ENCODE measurements at places on chromosomes 2 and 18.

- no peak for DNase-seq
Measured at GRCh38 chr2:1068822-1069221, 118.2 kb downstream of the SNTG2 start.

DNA sequence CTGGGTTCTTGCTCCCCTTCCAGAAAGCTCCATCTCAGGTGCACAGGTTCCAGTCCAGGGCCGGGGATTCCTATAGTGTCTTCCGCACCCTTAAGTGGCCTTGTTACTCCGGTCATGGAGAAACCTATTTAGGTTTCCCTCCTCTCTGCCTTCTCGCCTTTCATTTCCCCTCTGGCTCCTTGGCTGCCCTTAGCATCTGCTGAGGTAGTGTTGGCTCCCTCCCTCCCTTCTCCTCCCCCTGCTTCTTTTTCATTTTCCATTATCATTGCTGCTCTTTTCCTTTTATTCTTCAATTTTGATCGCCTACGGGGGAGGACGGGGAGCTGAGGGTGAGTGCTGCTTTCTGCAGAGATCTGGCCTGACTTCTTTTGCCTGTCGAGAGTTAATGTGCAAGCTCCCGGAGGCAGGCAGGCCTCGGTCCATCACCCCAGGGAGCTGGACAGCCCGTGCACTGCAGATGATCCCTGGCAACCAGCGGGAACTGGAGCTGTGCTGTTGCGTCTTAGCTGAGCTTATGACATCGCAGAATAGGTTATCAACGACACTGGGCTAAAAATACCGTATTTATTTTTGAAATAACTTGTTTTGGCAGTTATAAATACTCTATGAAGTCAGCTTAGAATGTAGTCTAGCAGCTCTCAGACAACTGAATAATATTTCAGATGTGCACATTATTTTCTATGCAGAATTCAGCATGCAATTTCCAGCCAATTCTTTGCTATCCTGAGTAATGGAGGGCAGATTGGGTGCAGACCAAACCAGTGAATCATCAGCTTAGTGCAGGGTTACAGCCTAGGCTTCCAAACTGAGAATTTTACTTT, 141.9 kb downstream of the SLC4A3 start:
- peak; percentile 46 for DNase-seq

GRCh38 chr2:139813340-139813739, 1033.2 kb upstream of the NXPH2 start:
- DNase-seq: no peak

- DNase-seq: no peak
Measured at GRCh38 chr2:128036748-128037607, 9.1 kb upstream of the SAP130 start.

- DNase-seq: peak; percentile 89
Measured at GRCh38 chr2:8543383-8544170, 138.3 kb upstream of the ID2 start.

GRCh38 chr2:175688243-175688642, 313.8 kb downstream of the LNPK start:
- no peak for DNase-seq

- peak; percentile 90 for DNase-seq
Measured at GRCh38 chr18:26429535-26430226, 118.7 kb downstream of the KCTD1 start.

GRCh38 chr18:37537868-37538525, 27.6 kb downstream of the CELF4 start:
- peak; percentile 45 for DNase-seq

DNA sequence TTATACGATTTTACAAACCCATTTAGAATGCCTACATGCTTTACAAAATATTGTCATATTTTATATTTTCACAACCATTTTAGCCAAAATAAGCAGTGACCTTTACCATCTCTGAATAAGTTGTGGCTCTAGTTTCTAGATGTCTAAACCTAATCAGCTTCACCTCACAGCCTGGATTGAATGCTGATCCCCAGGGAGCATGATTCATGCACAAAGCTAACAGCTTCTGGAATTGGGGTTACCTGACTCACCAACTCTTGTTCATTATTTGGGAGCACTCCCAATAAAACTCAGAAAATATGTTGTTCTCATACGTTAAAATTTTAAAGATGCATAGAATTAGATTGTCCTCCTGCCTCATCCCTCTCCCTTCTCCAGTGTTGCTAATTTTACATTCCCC, 611.7 kb upstream of the NETO1 start:
- DNase-seq: peak; percentile 84

GRCh38 chr2:118906186-118906585, 35.8 kb upstream of the MARCO start:
- DNase-seq: no peak

DNA sequence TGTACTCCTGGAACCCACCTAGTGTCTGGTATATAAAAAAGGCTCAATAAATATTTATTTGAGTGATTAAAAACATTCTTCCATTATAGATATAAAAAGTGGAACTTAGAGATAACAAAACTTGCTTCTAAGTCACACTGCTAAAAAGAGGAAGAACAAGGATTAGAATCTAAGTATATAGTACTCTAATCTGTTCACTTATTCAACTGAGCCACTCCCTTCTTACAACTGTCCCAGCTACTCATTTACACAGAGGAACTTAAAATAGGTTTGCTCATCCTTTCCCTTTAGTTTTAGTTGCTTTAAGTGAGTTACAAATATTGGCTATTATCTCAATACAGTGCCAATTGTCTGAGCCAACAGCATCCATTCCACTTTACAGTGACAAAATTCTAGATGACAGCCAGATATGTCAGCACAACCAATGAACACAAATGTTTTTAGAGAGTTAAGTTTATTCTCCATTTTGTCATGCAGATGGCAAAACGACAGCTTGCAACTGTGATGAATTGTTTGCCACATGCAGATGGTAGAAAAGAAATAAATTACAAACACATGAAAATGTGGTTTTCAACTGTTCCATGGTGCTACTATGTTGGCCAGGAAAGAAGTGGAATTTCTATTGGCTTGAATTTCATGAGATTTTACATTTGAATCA, 280.7 kb upstream of the ZC3H15 start:
- no peak for DNase-seq

All from fibroblast of mammary gland (primary cell).